ENCODE measurements at places on chromosomes 1 and 21.
A peak's percentile ranks its signal among the peaks of the same experiment; 100 is the strongest.

GRCh38 chr1:154329551-154330131 lies 4.3 kb downstream of the ATP8B2 start:
- DNase-seq = no peak

- peak; percentile 35 for DNase-seq
Measured at GRCh38 chr1:37741130-37741529, 23.8 kb downstream of the EPHA10 start.

- no peak for DNase-seq
Measured at GRCh38 chr1:154324241-154324640, 1.1 kb upstream of the ATP8B2 start.

DNA sequence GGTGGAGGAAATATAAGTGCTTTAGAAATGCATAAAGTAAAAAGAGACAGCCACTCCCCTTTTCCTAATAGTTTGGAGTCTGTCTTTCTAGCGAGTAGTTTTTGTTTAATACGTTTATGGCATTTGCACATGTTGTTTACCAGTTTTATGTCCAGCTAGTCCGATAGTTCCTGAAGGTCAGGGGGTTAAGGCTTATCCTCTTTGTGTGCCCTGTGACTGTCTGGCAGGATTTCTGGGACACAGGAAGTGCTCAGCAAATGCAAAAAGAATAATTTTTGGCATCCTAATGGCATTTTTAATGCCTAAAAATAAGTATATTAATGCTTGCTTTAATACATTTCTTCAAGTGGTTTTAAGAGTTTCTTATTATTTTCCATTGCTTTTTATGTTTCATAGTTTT lies 58.4 kb downstream of the DYRK1A start:
- no peak for DNase-seq

DNA sequence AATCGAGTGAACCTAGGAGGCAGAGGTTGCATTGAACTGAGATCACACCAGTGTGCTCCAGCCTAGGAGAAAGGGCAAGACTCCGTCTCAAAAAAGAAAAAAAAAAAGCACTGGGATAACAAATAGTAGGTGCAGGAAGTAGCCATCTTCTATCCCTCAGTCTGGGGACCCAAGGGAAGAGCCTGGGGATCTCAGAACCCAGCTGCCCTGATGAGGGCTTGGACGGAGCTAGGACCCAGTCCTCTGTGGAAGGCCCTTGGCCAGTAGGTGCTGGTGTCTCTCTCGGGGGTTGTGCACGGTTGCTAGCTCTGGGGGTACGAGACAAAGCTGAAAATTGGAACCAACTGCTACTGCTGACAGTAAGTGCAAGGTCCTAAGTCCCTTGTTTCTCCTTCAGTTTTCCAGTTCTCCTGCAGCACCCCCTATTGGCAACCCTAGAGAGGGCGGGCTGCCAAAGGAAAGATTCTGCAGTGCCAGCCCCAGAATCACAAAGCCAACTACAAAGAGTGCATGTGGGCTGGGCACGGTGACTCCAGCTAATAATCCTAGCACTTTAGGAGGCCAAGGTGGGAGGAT lies 57.6 kb upstream of the KIF1B start:
- DNase-seq = no peak

GRCh38 chr1:175511496-175511895 lies 231.9 kb downstream of the TNR start:
- no peak for DNase-seq

GRCh38 chr1:220655509-220655908 lies 34.7 kb upstream of the C1orf115 start:
- DNase-seq = no peak

GRCh38 chr21:46425041-46425440 lies 33.6 kb upstream of the DIP2A start:
- DNase-seq = no peak

DNA sequence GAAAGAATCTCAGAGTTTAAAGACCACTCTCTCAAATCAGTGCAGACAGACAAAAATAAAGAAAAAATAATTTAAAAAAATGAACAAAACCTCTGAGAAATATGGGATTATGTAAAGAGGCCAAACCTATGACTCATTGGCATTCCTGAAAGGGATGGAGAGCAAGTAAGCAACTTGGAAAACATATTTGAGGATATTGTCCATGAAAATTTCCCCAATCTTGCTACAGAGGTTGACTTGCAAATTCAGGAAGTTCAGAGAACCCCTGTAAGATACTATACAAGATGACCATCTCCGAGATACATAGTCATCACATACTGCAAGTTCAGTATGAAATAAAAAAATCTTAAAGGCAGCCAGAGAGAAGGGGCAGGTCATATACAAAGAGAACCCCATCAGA lies 43.7 kb upstream of the IVNS1ABP start:
- DNase-seq = no peak

DNA sequence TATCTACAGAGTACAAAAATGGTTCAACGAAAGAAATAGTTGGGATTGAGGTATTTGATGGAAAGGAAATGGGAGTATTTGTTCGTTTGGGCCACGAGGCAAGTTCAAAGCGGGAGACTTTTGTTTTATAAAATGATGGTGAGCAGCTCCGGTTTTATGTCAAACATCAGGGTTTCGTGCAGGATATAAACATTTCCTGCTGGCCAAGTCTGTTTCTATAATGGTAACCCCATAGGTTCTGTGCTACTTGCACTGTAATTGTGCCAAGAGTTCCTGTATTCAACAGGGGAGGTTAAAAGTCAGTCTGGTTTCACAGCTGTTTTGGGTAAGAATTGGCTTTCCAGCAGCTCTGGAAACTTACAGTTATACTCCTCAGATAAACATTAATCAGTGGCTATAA lies 290.3 kb upstream of the NRIP1 start:
- no peak for DNase-seq

GRCh38 chr1:219120624-219121544 lies 52.8 kb upstream of the LYPLAL1 start:
- DNase-seq = no peak

GRCh38 chr1:32984455-32985171 lies 20.0 kb upstream of the RNF19B start:
- DNase-seq = no peak

DNA sequence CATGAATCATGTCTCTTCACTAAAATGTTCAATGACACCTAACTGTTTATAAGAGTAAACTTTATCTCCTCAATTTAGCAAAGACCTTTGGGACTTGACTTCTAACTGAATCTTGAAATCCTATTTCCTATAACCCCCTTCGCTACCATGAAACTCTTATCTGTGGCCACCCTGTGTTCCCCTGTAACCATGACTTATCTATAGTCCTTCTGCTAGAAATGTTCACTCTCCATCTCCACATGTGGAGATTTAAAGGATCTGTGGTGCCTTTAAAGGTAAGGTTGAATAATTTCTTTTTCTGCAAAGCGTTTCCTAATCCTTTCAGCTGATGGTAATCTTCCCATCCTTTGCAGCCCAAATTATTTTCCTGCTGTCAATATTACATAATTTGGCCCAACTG lies 436.3 kb upstream of the RUNX1 start:
- DNase-seq = no peak

GRCh38 chr1:183094351-183094750 lies 71.1 kb downstream of the LAMC1 start:
- DNase-seq = no peak

DNA sequence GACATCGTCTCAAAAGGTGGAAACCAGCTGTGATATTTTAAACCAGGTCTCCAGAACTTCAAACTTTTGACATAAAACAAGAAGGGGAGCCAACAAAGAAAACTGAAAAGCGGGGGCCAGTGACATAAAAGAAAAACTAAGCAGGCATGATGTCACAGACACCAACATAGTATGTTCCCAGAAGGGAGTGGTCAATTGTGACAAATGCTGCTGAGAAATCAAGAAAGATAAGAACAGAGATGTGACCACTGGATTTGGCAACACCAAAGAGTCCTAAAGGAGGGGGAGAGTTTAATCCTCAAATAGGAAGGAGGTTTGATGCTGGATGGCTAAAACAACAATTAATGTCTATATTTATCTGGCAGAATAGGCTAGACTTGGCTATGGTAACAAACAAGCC lies 2.3 kb upstream of the RNF19B start:
- DNase-seq = no peak

- DNase-seq = no peak
Measured at GRCh38 chr1:15272782-15273127, 25.7 kb downstream of the FHAD1 start.

DNA sequence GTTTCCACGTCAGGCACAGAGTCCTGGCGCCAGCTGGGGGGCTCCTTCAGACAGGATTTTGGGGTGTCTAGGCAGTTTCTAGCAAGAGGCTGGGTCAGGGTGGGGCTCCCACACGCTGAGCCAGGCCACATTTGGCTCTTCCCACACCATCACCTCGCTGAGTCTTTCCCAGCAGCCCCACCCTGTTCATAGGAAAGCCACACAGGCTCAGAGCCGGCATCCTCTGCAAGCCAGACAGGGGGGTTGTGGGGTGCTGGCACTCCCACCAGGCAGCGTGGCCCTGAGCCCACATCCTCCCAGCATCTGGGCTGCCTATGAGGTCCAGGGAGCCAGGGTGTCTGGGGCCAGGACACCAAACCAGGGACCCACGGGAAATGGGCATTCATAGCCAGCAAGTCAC lies 2.8 kb upstream of the GPR153 start:
- DNase-seq = no peak

DNA sequence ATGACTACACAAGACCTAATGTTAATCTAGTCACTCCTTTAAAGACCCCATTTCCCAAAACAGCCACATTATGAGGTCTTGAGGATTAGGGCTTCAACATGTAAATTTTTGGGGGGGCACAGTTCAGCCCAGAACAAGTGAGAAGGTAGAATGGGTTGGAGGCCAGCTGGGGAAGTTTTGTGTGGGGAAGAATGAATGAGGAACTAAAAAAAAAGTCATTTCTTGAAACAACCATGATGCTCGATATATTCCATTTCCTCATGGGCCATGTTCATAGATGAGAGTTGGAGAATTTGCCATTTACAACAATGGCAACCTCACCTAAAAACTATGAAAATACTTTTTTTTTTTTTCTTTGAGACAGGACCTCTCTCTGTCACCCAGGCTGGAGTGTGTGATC lies 14.5 kb downstream of the NLRP3 start:
- no peak for DNase-seq

- DNase-seq = no peak
Measured at GRCh38 chr1:109991400-109991925, 6.9 kb downstream of the AHCYL1 start.

GRCh38 chr1:44660176-44660575 lies 14.1 kb downstream of the TMEM53 start:
- no peak for DNase-seq

- no peak for DNase-seq
Measured at GRCh38 chr1:161378014-161378413, 10.3 kb upstream of the CFAP126 start.

DNA sequence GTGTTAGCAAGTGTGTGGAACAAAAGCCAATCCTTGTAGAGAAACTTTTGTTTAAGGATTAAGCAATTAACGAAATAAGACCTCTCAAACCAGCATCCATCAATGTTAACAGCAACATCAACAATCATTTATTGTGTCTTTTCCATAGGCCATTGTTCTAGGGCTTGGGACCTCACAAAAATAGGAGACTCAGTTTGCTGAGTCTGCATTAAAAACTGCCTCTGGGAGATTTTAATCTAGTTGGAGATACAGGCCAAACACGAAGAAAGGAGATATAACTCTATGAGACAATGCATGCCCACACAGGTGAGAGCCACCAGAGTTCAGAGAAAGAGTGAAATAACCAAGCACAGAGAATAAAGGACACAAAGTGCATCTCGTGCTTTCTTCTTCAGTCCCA lies 14.4 kb upstream of the SELP start:
- DNase-seq = no peak

DNA sequence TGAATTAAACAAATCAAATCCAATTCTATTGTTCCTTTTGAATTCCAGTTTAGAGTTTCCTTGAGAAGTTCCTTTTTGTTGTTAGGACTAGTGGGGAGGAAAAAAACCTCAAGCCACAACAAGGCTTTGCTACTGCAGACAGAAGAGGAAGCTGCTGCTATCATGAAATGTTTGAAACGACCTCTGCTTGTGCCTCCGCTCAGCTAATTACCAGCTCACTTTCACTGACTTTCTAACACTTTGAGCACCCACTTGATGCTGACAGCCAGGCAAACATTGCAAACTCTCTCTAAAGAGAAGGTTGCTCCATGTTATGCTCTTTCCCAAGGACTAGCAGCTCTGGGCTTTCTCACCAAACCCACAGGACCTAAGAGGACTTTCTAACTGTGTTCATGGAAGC lies 203.9 kb upstream of the PROX1 start:
- DNase-seq = no peak

- no peak for DNase-seq
Measured at GRCh38 chr1:6245086-6245868, 1.3 kb downstream of the HES3 start.

DNA sequence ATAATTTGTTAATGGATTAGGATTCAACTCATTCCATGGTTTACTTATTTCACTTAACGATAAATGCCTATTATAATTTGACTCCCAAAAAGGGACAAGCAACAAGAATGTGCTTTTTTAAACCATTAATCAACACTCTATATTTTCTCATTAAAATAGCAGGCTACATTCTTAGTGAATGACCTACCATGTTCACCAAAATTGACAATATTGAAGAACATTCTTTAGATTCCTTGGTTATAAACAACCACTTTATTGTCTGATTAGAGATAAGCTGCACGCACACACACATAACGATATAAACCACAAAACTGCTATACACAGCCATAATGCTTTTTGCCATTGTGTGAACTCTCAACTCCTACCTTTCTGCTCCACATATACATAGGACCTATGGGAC lies 75.4 kb upstream of the LRRC7 start:
- no peak for DNase-seq

DNA sequence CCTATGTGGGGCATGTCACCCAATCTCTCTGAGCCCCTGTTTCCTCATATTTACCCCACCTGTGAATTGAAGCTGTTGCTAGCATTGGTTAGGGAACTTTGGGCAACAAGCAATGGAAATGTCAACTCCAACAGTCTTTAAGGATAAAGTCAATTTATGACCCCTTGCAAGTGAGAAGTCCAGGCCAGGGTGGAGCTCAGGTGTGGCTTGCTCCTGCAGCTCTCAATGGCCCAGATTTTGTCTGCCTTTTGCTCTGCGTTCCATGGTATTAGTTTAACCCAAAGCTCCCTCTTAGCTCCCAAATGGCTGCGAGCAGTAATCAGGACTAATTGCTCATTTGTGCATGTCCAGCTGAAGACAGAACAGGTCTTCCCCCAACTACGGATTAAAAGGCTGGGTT lies 70.4 kb upstream of the ABCG1 start:
- DNase-seq = peak; percentile 22

DNA sequence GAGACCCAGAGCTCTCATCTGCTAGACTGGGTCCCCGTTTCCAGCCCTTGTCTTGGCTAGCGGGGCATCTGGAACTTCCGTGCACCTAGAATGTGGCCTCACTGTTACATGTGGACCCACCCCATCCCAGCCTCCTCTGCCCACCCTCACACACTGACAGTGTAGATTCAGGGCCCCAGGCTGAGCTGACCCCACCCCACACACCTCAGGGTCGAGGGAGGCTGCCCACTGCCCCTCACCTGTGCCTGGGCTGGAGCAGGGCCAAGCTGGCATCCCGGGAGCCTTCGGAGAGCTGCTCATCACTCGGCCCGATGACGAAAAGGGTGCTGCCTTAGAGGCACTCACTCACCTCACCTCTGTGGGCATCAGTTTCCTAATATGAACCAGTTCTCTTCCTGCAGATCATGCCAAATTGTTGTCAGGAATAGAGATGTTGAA lies 11.1 kb downstream of the ACOT11 start:
- peak; percentile 79 for DNase-seq

GRCh38 chr1:202658769-202659168 lies 51.5 kb downstream of the SYT2 start:
- no peak for DNase-seq

Measured in mesenteric fat pad (tissue), 1 donor.